Tibial artery (tissue), 4 donors: ENCODE measurements at places on chromosomes 2 and 18.

DNA sequence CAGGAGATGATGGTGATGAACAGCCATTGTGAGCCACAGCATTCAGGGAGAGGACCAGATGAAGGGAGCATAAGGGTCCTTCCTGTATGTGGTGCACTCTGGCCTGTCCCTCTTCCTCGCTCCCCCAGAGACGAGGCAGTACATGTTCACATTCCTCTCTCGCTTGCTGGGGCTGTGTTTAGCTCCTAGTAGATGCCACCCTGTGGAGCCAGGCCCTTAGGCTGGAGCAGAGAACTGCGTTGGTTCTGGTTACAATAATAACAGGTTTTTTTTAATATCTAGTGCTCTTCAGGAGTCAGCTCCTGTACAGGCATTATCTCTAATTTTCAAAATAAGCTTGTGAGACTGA, 171.1 kb upstream of the MYT1L start:
- H3K27ac ChIP-seq, result no peak overlapping the region
- H3K36me3 ChIP-seq, result no peaks in the 10 kb centered on the region
- DNase-seq, result no peak
- no peaks in the 10 kb centered on the region for H3K4me1 ChIP-seq
- H3K27me3 ChIP-seq, result no peaks in the 10 kb centered on the region

GRCh38 chr2:144490857-144491256, 29.1 kb downstream of the ZEB2 start:
- H3K36me3 ChIP-seq, result no peaks in the 10 kb centered on the region
- no peak overlapping the region for H3K27ac ChIP-seq
- H3K4me1 ChIP-seq, result peaks cover 15% of the 10 kb centered on the region
- no peak for DNase-seq
- H3K27me3 ChIP-seq, result no peaks in the 10 kb centered on the region

DNA sequence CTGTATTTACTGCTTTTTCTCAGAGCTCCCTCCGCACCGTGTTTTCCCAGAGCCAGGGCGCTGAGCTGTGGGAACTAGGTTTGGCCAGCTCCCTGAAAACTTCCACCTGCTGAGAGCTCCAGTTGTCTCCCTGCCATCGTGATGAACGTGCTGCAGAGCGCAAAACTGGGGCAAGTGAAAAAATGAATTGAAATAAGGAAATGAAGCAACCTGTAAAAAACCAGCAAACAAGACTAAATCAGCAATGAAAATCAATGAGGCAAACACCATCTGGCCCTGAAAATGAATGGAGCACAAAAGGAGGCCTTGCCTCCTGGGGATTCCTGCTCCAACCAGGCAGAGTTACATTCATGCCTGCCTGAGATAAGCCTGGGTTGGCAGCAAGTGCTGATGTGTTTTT, 129.9 kb downstream of the MARCHF4 start:
- no peaks in the 10 kb centered on the region for H3K27me3 ChIP-seq
- no peak for DNase-seq
- H3K27ac ChIP-seq, result no peak overlapping the region
- H3K4me1 ChIP-seq, result no peaks in the 10 kb centered on the region
- H3K36me3 ChIP-seq, result no peaks in the 10 kb centered on the region

- no peaks in the 10 kb centered on the region for H3K36me3 ChIP-seq
- no peaks in the 10 kb centered on the region for H3K4me1 ChIP-seq
- no peak overlapping the region for H3K27ac ChIP-seq
- no peak overlapping the region for H3K4me3 ChIP-seq
- no peak for DNase-seq
- peaks cover 3% of the 10 kb centered on the region for H3K27me3 ChIP-seq
Measured at GRCh38 chr2:224596289-224596688, 11.1 kb upstream of the CUL3 start.

- H3K4me1 ChIP-seq, result no peaks in the 10 kb centered on the region
- no peak overlapping the region for H3K4me3 ChIP-seq
- no peak for DNase-seq
- H3K27me3 ChIP-seq, result no peaks in the 10 kb centered on the region
- H3K27ac ChIP-seq, result no peak overlapping the region
- no peaks in the 10 kb centered on the region for H3K36me3 ChIP-seq
Measured at GRCh38 chr2:98378901-98379300, 32.6 kb downstream of the CNGA3 start.

DNA sequence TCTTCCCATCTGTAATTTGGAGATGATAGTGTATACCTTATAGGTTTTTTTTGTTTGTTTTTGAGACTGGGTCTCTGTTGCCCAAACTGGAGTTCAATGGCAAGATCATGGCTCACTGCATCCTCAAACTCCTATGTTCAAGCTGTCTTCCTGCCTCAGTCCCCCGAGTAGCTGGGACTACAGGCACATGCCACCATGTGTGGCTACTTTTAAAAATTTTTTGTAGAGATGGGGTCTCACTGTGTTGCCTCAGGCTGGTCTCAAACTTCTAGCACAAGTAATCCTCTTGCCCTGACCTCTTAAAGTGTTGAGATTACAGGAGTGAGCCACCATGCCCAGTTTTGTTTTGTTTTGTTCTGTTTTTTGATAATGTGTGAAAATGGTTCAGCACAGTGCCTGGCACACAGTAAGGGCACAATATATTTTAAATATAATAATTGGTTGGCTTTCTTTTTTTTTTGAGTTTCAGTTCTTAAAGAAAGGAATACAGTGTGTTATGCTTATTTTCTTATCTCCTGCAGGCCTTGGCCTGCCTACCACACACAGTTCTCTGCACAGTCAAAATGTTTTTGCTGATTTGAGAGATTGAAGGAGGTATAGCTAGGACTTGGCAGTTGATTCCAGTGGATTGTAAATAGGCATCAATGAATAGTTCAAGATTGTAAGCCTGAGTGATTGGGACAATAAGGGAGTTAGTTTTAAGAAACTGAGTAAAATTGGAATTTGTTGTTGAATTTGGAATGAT, 6.1 kb downstream of the ACTR3 start:
- DNase-seq, result no peak
- no peaks in the 10 kb centered on the region for H3K27me3 ChIP-seq
- peaks cover 68% of the 10 kb centered on the region for H3K4me1 ChIP-seq

DNA sequence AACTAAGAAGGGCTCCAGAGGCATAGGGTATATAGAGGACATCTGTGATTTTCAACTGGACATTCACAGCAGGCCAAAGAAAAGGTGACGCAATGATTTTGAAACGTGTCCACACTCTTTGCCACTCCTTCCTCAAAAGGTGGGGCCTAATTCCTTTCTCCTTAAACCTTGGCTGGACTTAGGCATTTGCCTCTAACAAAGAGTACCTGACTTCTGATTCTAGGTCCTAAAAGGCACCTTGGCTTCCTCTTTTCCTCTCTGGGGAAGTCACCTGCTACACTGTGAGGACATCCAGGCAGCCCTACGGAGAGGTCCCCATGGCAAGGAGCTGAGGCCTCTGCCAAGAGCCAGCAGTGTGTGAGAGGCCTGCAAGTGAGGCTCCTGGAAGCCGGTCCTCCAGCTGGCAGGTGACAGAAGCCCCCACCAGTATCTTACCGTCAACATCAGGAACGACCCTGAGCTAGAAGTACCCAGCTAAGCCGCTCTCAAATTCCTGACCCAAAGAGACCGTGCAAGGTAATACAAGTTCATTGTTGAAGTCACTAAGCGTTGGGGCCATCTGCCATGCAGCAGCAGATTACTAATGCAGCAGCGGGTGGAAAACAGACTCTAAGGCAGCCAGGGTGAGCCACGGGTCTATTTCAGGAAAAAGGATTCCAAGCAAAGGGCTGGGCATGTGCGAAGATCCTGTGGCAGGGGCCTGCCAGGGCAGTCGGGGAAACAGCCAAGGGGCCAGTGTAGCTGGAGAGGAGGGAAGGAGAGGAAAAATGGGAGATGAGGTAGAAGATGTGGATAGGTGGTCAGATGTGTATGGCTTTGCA, 7.4 kb upstream of the HES6 start:
- H3K36me3 ChIP-seq, result peaks cover 69% of the 10 kb centered on the region
- no peak for DNase-seq
- no peak overlapping the region for H3K4me3 ChIP-seq
- no peak overlapping the region for H3K27ac ChIP-seq
- H3K27me3 ChIP-seq, result no peaks in the 10 kb centered on the region
- peaks cover 14% of the 10 kb centered on the region for H3K4me1 ChIP-seq

DNA sequence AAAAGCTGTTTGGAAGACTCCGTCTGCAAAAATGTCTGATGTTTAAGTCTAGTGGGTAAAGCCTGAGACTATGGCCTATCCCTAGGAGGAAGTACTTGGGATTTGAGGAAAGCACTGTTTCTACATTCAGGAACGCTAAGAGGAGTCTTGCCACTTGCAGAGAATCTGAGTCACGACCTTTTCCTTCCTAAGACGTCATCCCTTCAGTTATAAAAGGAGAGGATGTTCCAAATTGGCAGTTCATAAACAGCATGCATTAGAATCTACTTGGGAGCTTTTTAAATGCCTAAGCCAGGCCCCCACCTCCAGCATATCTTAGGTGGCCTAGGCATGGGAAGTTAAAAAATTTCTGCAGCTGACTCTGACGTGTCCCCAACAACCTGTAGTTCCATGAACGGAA, 125.9 kb downstream of the TTC32 start:
- DNase-seq, result no peak
- H3K27me3 ChIP-seq, result no peaks in the 10 kb centered on the region
- no peaks in the 10 kb centered on the region for H3K36me3 ChIP-seq
- H3K4me1 ChIP-seq, result peaks cover 32% of the 10 kb centered on the region
- no peak overlapping the region for H3K4me3 ChIP-seq

GRCh38 chr18:45106331-45106774, 425.7 kb downstream of the SETBP1 start:
- DNase-seq, result no peak
- H3K4me1 ChIP-seq, result no peaks in the 10 kb centered on the region
- H3K36me3 ChIP-seq, result no peaks in the 10 kb centered on the region
- H3K27me3 ChIP-seq, result no peaks in the 10 kb centered on the region
- no peak overlapping the region for H3K27ac ChIP-seq
